ENCODE measurements at places on chromosomes 1 and 21.

- no peak for DNase-seq
Observed at GRCh38 chr1:18947570-18947969, 8.9 kb downstream of the IFFO2 start.

DNA sequence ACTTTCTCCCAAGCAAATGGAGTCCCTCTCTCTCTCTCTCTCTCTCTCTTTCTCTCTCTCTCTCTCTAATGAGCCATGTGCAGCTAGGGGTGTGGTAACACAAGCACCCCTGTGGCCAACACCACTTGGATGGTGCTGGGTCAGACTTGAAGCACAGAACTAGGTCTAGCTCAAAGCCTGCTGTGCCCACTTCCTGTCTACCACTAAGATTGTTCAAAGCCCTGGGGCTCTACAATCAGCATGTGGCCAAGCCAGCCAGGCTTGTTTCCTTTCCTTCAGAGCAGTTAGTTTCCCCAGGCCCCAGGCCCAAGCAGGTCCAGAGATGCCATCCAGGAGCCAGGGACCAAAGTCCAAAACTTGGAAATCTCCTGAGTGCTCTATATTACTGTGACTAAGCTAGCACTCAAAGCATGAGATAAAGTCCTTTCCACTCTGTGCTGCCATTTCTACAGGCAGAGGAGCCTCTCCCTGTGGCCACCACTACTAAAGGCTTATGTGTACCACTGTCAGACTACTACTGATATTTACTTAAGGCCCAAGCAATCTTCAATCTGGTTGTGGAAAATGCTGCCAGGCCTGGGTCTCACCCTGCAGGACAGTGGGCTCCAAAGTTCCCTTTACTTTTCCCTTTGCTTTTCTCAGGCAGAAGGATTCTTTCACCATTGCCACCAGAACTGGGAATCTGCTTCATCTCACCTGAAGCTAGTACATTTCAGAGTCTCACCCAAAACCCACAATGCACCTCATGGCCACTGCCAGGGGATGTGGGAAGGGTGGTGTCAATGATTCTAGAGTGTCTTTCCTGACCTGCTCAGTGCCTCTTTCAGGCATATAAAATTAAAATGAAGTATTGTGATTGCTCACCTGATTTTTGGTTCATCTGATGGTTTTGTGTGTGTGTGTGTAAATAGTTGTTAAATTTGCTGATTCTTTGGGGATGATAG is 999.5 kb downstream of the NCAM2 start:
- no peak for DNase-seq

DNA sequence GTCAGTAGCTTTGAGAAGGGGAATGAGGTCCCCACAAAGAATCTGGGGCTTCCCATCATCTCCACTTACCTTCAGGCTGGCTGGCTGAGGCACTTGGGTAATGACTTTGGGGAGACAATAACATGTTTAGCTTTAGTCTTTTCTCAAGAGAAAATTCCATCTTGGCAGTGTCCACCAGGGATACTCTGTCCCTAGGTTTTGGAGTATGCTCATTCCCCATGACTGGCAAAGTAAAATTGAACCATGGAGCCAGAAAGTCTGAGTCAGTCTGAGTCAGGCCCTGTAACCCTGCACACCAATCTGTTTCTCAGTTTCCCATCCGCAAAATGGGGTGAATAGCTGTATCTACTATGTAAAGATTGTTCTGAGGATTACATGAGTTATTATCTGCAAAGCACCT is 28.2 kb downstream of the RUNX1 start:
- DNase-seq, result no peak

DNA sequence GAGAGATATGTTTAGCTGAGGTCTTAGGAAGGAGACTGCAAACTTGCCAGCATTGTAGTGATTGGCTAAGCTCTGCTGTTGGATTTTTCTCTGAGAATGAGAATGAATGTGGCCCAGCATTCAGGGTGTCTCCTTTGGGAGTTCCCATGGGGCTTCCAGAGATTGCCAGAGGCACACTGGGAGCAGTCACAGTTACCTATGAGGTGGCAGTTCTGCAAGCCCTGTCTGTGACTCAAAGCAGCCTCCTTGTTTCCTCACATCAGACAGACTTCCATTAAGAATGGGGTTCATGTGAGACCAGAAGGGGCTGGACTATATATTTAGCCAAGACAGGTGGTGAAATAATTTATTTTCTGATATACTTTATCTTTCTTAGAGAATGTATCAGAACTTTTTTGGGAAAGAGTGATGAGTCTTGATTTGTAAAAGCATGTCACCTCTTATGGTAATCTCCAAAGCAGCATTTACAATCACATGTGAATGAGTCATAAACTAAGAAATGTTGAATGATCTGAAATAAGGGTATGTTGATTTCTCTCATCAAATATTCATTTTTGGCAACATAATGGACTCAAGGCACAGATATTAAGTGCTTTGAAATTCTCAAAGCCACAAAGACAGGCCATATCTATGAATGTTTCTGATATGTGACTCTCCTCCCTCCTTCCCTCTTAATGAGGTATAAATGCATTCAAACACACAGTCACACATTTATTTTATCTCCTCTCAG is 9.5 kb upstream of the SLC19A2 start:
- DNase-seq, result no peak
